ENCODE measurements at places on chromosomes 12 and 14. TPM values are rescaled to one million over a fixed set of nuclear protein-coding genes. Genes with fewer than 3 reads are reported as not detected.

DNA sequence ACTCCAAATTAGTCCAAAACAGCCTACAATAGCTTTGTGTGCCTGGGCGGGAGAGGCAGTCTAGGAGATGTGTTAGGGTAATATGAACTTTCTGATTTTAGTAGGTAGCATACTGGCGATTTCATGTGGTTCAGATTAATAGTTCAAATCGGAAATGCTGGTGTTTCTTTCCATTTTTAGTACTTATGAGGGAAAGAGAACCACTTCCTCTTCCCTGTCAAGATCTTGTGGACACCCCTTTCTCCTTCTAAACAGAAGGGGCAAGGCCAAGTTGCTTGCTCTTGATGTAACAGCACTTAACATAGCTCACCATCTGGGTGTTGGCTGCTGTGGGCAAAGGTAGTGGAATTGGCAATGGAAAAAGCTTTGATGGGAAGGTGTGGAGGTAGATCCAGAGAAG, 32.2 kb upstream of the IGF1 start:
- DNase-seq, result no peak

BCL2L2 gene
- total RNA-seq, result 33.6 TPM

- DNase-seq, result no peak
These were observed 160.0 kb downstream of the TPH2 start for GRCh38 chr12:72098622-72099021.

RHOF gene
- total RNA-seq, result 45.6 TPM

DNA sequence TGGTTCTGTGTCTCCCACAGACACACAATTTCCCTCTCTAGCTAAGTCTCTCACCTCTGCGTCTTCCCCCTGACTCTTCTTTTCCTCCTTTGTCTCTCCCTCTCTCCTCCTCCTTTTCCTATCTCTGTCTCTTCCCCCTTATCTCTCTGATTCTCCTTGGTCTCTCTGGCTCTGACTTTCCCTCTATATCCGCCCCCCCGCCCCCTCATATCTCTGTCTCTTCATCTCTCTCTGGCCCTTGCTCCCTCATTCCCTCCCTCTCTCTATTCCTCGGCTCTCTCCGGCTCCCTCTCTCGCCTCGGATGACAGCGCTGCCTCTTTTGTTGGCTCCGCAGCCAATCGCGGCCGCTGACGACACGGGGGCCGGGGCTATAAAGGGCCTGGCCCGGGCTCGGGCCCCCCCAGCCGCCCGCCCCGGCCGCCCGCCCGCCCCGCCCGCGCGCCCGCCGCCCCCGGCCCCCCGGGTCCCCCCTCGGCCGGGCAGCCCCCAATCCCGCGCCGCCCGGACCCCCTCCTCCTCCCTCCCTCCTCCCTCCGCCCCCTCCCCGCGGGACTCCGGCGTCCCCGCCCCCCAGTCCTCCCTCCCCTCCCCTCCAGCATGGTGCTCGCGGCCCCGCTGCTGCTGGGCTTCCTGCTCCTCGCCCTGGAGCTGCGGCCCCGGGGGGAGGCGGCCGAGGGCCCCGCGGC, at the start of gene GDF11:
Gene GDF11 (plus strand): TSS at position 404 of the 687 bp plus-strand sequence. CDS start 195 bp downstream, at position 599.
- peak; percentile 79 for DNase-seq

DNA sequence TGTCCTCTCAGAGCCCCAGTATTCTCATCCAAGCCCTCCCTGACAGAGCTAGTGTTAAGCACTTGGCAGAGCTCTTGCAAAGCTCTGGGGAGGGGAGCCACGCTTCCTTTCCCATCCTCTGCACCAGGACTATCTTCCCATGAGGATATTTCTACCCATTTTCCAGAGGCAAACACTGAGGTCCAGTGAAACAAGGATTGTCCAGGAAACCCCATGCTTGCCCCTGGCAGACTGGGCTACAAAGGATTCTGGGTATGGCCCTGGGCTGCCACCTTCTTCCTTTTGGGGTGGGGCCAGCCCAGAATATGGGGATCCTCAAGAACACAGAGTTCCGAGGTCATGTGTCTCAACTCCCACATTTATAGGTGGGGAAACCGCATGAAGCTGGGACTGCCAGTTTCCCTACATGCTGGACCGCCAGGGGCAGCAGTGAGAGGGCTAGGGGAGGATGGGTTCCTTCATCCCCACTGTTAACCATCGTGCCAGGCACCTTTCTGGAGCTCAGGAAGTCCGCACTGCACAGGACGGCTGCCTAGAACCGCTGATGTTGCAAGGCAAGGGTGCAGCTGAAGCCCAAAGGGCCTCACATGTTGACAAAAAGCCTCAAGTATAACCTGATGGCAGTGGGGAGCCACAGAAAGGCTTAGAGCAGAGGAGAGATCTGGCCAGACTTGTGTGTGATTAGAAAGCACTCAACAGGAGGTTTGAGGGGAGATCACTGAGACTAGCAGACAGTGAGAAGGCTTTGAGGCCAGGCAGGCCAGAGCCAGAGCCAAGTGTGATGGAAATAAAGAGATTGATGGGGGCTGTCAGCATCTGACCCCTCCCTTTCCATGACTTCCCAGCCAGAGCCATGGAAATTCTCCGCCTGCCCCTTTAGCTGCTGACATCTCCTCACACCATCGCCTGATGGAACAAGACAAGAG, 5.5 kb upstream of the CCDC85C start:
- DNase-seq, result no peak

Data from heart right ventricle (tissue), 16 donors.